Daoy (cell line): ENCODE measurements at places on chromosomes 1 and 21. TPM values are rescaled to one million over a fixed set of nuclear protein-coding genes. Genes with fewer than 3 reads are reported as not detected.
A peak's percentile ranks its signal among the peaks of the same experiment; 100 is the strongest.

The NBPF8 gene
- total RNA-seq = 7.1 and 8.7 TPM in 2 replicates

DNA sequence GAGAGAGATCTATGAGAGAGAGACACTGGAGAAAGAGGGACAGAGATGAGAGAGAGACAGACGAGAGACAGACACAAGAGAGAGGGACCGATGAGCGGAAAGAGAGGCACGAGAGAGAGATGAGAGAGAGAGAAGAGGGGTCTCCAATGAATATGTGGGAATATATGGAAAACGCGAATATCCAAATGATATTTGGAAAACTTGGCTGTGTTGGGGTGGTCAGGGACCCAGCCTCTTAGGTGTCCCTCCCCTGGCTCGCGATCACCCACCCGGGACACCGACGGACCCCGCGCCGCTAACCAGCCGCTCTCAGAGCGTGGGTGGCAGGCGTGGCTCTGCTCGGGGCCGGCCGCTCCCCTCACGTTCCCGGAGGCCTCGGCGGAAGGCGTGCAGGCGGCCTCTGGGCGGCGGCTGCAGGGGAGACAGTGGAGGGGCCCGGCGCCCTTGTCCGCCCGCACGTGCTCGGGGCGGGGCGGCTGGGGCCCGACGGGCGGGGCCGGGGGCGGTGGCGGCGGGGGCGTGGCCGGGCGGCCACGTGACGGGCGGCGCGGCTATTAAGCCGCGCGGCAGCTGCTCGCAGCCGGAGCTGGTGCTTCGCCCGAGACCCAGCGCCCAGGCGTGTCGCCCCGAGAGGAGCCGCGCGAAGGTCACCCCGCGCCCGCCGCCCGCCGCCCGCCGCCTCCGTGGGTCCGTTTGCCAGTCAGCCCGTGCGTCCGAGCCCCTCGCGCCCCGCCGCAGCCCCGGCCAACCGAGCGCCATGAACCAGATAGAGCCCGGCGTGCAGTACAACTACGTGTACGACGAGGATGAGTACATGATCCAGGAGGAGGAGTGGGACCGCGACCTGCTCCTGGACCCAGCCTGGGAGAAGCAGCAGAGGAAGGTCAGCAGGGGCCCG is at the start of gene ACTN2:
Gene ACTN2 (plus strand): TSS at position 583 of the 898 bp plus-strand sequence. CDS start 175 bp downstream, at position 758.
- DNase-seq = peak; percentile 79

DNA sequence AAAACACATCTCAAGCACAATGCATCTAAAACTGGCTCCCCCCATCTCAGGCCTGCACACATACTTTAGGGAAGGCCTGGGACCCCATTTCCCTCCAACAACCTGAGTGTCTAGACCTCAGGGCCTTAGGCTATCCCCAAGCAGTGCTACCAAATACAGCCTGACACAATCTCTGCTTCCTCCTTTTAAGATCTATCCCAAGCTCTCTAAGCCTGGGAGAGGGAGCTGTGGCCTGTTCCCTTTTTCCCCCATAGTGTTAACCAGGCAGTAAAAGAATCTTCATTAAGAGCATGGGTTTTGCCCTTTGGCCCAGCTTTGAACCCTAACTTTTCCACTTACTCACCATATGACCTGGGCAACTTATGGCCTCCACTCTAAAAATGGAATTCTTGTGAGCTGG is 10.8 kb upstream of the COL8A2 start:
- no peak for DNase-seq

The SPATA46 gene
- not detected in 2 replicates for total RNA-seq

DNA sequence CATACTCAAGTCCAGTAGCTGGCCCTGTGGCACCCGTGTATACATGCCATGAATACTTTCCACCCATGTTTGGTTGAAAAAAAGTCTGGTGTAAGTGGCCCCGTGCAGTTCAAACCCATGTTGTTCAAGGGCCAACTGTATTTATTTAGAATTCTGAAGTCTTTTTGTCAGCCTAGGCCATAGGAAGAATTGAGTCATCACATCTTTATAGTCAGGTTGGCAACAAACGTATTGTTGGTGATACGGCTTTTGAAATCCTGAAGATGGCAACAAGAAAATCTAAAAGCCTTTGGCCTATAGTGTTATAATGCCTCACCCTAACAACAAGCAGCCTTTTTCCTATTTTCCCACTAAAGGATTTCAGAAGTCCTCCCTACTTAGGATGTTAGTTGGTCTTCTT is 363.6 kb downstream of the PLPP3 start:
- DNase-seq = peak; percentile 3

- DNase-seq = no peak
Measured at GRCh38 chr1:208187499-208188041, 56.6 kb downstream of the PLXNA2 start.

GRCh38 chr1:224067621-224068457 is 46.1 kb upstream of the FBXO28 start:
- DNase-seq = peak; percentile 71

DNA sequence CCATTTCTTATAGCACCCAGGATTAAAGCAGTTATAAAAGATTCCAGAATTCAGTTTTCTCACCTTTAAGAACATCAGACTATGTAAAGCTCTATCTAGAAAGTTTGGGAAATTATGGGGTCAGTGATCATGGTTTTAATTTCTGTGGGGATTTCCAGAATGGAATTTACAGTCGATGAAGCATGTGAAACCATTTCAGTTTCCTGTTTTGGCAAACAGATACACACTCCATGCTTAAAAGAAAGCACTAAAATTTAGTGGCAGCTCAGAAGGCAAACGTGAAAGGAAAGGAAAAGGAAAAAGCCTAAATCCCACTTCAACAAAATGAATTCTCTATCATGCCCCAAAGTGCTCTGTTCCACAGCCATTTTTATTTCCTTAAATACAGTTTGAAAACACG is 60.4 kb downstream of the FYB2 start:
- DNase-seq = no peak

DNA sequence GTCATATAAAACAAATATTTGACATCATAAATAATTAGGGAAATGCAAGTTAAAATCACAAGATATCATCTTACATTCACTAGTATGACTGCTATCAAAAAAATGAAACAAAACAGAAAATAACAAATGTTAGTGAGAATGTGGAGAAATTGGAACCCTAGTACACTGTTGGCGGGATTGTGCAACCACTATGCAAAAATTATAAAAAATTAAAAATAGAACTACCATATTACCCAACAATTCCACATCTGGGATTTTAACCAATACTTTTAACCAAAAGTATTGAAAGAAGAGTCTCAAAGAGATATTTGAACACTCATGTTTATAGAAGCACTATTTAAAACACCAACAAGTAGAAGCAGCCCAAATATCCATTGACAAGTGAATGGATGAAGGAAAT is 797.2 kb upstream of the ADAMTS5 start:
- no peak for DNase-seq

- peak; percentile 81 for DNase-seq
Measured at GRCh38 chr1:219710529-219711194, 97.8 kb upstream of the ZC3H11B start.

DNA sequence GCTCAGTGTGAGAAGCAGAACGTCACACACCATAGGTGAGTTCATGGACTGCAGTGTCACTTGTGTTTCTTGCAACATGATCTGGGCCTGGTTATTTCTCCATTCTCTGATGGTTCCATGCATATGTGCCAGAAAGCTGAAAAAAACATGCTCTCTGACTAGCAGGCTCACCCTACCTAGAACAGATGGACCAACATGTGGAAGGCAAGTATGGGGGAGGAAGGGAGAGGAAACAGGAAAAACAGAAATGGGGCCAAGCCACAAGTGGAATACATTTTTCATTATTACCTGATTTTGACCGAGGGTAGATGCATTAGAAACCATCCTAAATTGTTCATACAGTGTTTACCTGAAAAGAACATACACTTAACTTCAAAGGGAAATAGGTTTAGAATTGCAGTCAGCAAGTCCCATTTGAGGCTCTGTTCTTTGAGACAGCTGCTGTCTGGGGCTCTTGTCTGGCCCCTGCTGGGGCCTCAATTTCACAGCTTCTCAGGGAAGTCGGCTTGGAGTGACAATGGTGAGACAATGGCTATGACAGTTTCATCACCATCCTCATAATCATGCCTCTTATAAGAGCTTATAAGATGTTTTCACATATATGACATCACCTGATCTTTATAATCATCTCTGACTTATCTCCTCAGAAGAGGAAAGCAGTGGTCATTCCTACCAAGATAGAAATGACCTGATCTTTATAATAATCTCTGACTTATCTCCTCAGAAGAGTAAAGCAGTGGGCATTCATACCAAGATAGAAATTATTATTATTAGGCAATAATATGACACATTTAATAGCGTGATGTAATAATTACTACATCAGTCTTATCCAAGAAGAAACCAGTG is 327.3 kb downstream of the SIPA1L2 start:
- DNase-seq = no peak

DNA sequence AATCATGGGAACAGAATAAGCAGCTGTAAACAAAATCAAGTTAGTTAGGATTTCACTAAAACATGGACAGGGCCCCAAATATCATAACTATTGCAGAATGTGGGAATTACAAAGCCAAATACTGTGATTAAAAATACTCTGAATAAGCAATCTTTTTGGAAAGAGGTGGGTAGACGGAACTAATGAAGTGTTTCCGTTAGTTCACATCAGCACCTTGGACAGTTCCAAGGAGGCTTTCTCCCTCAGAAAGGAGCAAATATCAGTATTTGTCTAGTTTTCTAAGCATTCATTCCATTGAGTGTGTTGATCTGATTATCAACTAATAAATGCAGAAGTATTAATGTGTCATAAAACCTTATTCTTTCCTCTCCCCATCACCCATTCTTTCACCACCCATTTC is 97.4 kb downstream of the FAM78B start:
- no peak for DNase-seq

The CACNA1S gene
- total RNA-seq = not detected in 2 replicates

The ST6GALNAC5 gene
- 0.21 and 0.29 TPM in 2 replicates for total RNA-seq

DNA sequence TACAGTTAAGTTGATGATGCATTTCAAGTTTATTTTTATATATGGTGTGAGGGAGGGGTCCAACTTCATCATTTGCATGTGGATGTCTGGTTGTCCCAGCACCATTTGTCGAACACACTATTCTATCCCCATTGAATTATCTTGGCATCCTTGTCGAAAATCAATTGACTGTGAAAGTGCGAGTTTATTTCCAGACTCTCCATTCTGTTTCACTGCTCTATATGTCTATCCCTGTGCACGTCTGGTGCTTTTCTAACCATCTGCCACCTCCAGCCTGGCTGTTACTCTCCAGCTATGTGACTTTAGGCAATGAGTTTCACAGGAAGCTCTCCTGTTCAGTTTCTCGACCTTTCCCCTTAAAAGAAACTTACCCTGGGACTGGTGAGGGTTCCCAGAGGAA is 137.1 kb upstream of the KLHDC7A start:
- no peak for DNase-seq

- no peak for DNase-seq
Measured at GRCh38 chr1:163412221-163412620, 90.5 kb downstream of the NUF2 start.

DNA sequence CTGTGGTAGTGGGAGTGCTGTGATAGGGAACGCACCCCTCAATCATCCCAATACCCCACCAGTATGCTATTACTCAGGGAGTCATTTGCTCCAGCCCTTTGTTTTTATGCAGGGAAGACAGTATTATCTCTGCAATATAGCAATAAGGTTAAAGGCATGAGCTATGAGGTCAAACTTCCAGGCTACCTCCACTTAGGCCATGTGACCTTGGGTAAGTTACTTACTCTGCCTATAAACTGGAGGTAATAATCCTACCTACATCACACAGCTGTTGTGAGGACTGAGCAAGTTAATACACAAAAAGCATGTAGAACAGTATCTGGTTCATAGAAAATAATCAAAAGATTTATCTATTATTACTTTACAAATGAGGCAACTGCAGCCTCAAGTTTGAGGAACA is 30.1 kb downstream of the MEF2D start:
- no peak for DNase-seq

The ZNF683 gene
- not detected in 2 replicates for total RNA-seq

DNA sequence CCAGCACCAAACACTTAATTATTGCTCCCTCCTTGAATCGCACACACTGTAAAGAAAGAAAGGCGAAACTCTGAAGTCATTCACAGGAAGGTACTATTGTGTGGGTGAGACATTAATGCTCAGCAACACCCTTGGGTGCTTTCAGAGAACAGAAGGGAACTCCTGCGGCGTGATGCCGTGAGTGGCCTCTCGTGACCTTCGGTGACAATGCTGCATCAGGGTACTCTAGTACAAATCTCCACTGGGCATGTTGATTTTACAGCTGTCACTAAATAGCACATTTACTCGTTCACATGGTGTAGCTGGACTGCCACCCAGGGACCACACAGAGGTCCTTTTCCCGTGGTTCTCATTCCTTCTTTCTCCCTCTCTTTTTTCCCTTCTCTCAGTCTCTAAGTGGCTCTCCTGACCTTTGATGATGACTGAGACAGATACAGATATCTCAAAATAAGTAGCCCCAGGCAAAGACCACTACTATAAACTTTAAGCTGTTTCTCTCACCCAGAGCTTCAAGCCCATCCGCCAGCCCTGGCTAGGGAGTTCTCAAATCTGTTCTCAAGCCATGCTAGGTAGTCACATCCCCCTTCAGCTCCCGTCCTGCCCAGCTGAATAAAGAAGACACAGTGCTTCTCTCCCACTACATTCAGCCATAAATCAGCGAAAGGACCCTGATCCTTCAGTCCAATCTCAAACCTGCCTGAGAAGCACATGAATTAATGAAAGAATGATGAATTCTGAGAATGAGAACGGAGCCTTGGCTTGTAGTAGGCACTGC is 223.4 kb upstream of the FMN2 start:
- no peak for DNase-seq

The KIF2C gene
- total RNA-seq = 110 and 117 TPM in 2 replicates

GRCh38 chr1:25900219-25900618 is 6.0 kb downstream of the STMN1 start:
- no peak for DNase-seq

The TP73 gene
- 0.89 and 2.5 TPM in 2 replicates for total RNA-seq

GRCh38 chr21:24208562-24209260 is 1398.6 kb downstream of the MRPL39 start:
- no peak for DNase-seq

DNA sequence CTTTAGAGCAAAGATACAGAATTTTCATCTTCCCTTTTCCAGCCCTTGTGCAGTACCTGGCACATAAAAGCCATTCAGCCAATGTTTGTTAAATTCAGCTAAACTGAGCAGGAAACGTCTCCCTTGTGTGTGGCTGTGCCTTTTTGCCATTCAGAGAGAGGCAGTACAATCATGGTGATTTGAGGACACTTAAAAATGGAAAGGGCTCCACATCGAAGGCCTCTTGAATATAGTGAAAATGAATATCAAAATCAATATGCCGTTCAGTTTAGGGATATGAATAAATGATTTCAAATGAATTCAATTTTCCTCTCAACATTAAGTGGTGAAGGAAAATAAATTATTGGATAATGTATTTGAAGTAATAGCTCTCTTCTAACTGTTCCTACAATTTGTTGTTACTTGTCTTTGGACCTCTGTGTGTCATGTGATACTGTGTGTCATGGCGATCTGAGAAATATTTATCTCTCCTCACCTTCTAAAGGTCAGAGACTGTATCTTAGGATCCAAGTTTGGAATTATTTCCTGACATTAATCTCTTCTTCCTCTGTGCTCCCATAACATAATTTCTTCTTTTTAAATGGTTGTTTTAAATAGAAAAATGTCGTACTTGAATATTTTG is 355.6 kb upstream of the ST6GALNAC5 start:
- DNase-seq = no peak

- DNase-seq = no peak
Measured at GRCh38 chr21:40051801-40052200, 184.6 kb downstream of the PCP4 start.

The MARCKSL1 gene
- 132 and 151 TPM in 2 replicates for total RNA-seq
